Occipital lobe (tissue), 3 donors: ENCODE measurements at places on chromosomes 4 and X. TPM values are rescaled to one million over a fixed set of nuclear protein-coding genes. Genes with fewer than 3 reads are reported as not detected.

Gene CCKAR
- total RNA-seq: not detected

Gene TBX22
- not detected for total RNA-seq

DNA sequence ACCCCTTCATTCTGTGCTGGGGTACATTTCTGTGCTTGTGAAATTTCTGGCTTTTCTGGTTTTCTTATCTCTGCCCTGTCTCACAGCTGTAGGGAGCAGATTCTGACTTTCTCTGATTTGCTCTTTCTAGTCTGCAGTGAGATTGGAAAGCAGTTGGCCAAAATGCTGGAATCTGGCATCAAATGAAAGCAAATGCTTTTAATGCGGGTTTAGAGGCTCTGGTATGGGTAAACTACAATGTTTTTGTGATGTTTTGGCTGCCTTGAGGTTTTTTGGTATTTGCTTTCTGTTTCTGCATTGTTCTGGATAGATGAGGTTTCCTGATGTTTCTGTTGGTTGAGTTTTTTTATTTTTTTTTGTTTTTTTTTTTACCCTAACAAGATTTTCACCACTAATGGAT is 23.8 kb downstream of the SMIM20 start:
- DNase-seq: no peak

Gene FAM133A
- 2.5 TPM for total RNA-seq

Gene FOXP3
- total RNA-seq: 0.16 TPM

Gene MAGEC2
- not detected for total RNA-seq

GRCh38 chr4:156886481-156886880 is 85.1 kb downstream of the PDGFC start:
- no peak for DNase-seq

DNA sequence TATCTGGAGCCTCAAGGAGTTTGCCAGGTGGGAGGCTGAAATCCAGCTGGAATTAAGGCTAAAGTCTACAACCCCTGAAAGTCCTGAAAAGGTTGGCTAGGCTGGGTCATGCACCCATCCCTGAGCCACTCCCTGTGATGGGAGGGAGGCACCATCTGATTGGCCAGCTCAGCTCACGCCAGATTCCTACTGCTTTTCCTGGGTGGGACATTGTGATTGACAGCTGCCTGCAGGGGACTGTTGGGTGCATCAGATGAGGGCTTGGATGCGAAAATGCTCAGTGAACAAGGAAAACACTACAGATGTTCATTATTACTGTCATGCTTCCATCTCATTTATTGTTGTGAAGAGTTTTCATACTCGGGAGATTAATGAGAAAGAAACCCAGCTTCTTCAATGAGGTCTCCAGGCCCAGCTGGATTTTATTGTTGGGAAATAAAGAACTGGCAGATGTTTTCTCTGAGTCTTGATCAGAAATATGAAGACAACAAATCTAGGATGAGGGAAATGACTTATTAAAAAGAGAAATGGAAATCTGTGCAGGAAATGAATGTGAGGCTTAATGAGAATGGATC is 185.9 kb downstream of the STK32B start:
- DNase-seq: no peak

Gene RIPPLY1
- total RNA-seq: not detected

Gene SMPX
- 0.31 TPM for total RNA-seq

DNA sequence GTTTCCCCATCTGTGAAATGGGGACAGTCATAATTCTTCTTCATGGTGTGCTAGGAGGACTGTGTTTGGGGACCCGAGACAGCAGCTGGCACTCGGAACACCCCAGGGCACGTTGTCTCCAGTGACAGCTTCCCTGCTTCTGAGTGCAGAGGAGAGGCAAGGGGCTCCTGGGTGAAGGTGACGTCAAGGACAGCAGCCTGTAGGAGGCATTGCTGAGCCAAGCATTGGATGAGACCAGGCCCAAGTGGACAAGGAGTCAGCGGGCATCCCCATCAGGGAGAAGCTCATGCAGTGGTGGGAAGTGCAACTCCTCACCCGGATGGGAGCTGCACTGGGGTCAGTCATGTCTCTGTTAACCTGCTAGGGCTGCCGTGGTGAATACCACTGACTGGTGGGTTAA is 46.1 kb downstream of the EVC start:
- DNase-seq: no peak

DNA sequence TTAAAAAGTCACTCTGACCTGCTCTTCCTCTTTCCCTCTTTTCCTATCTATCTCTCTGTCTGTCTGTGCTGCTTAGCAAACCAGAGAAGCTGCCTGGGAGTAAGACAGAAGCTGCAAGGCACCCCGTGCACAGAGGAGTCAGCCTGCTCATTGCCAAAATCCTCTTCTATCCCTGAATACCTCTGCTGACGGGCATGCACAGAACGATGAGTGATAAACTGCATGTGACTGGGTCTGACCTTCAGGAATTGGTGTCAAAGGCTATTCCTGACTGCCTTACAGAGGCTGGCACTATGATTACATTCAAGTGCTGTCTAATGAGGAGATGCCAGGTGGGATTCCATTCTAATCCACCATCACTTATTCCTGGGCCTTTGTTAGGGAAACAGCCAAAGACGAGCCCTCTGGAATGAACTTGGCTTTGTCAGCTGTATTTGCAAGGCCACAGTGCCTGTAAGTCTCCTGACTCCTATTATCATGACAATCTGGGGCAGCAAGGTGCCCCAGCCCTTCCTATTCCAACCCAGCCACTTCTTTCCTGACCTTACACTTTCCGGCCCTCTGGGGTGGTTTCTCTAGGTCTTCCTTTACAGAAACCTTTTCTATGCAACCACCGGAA is 45.4 kb upstream of the CTAG2 start:
- DNase-seq: no peak

Gene SSX4
- total RNA-seq: not detected
